Occipital lobe (tissue), 3 donors: ENCODE measurements at places on chromosomes 2 and 18. TPM values are rescaled to one million over a fixed set of nuclear protein-coding genes. Genes with fewer than 3 reads are reported as not detected.

Gene ARHGEF4
- 38.7 TPM for total RNA-seq

Gene HMSD
- 0.16 TPM for total RNA-seq

GRCh38 chr18:14074187-14074586, 58.0 kb downstream of the ZNF519 start:
- no peak for DNase-seq

- no peak for DNase-seq
Observed at GRCh38 chr2:182933629-182934028, 67.2 kb upstream of the FRZB start.

GRCh38 chr2:25417715-25418369, 76.1 kb upstream of the DNMT3A start:
- DNase-seq = no peak

DNA sequence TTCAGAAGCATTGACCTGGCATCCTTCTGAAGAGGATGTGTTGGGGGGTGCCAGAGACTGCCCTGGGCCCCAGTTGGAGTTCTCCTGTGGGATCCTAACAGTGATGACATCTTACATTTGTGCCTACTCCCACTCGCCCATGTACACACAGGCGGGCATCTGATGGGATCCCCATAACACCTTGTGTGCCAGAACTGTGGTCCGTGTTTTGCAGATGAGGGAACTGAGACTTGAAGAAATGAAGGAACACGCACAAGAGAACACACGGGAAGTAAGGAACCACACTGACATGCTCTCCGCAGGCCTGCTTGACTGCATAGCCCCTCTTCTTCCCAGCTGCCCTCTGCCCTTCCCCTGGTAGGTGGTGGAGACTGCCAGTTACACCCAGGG, 255.3 kb downstream of the MYCN start:
- no peak for DNase-seq

- no peak for DNase-seq
Observed at GRCh38 chr2:226818930-226819329, 16.9 kb upstream of the RHBDD1 start.

DNA sequence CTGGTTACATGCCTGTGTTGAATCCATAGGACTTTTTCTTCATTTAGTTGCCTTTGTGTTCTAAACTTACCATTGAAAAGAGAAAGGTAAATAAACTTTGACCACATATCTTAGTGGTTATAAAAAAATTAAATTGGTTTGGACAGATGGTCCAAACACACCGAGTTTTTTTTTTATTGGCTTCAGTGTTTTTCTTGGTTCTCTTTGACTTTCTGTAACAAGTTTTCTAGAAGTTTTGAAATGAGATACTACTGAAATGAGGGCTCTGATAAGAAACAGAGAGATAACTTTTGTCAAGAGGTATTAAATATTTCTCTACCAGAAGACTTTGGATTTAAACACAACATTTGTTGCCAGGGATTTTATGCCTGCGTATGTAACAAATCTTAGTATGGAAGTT, 20.7 kb downstream of the SPTBN1 start:
- DNase-seq = no peak
